ENCODE measurements at places on chromosomes 2 and 18.

DNA sequence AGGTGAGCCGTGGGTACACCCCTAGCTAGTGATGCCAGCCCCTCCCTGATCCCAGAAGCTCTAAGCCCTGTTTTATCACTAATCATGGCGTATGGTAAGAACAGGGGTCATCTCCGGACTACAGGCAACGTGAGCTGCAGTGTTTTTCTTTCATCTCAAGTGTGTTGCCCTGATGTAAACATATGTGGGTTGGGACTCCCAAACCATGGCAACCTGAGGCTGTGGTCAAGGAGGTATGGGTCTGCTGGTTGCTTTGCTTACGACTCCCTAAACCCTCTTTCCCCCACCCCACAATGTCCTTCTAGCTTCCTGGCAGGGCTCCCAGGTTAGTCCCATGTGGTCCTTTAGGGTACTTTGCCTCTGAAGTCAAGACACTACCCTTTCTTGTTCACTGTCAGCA is 53.6 kb upstream of the AFF3 start:
- no peak for DNase-seq

GRCh38 chr2:31003749-31004148 is 134.5 kb downstream of the GALNT14 start:
- no peak for DNase-seq

DNA sequence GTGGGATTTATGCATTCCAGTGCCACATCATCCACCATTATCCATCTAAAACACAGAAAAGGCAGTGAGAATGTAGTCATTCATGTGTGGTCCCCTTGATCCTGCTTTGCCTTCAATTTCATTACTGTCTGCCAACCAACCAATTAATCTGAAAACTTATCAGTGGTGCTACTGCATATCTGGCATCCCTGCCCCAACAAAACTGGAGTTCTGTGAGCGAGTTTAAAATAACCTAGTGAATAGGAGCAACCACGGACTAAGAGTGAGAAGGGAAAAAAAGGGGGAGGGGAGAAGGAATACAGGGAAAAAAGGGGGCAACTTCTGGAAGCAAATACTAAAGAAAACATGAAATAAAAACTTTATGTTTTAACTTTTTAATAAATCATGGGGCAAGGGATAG is 42.2 kb downstream of the SLC8A1 start:
- no peak for DNase-seq

- DNase-seq: no peak
Observed at GRCh38 chr2:105584435-105585010, 160.2 kb upstream of the NCK2 start.

DNA sequence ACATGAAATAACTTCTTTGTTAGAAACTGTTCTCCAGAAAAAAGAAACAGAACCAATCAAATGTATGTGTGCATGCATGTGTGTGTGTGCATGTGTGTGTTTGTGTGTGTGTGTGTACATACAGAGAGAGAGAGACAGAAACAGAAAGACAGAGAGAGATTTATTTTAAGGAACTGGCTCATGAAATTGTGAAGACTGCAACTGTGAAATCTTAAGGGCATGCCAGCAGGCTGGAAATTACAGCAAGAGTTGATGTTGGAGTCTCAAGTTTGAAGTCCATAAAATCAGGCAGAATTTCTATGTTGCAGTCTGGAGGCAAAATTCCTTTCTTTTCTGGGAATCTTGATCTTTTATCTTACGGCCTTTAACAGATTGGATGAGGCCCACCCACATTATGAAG is 168.9 kb upstream of the CDH20 start:
- no peak for DNase-seq

- no peak for DNase-seq
Observed at GRCh38 chr2:17538022-17538843, 2.3 kb upstream of the VSNL1 start.

- no peak for DNase-seq
Observed at GRCh38 chr18:21167641-21168377, 56.2 kb upstream of the ROCK1 start.

- DNase-seq: no peak
Observed at GRCh38 chr18:67463829-67464228, 52.7 kb downstream of the DSEL start.

- no peak for DNase-seq
Observed at GRCh38 chr2:44838116-44838790, 103.2 kb upstream of the SIX3 start.

GRCh38 chr2:217449444-217449843 is 553.4 kb downstream of the TNS1 start:
- DNase-seq: no peak

DNA sequence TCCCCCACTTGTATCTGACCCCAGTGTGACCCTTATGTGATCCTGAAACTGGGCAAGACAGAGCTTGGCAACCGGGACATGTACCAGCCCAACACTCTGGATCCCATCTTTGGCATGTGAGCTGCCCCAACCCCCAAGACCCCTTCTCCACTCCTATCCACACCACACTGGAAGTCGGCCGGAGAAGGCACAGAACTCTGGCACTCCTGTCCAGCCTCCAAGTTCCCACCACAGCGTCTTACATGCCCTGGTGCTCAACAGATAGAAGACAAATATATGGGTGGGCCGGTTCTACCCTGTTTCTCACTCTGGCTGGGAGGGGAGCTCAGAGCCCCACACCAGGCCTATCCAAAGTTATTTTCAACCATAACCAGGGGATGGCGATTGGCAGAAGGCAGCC is 40.8 kb downstream of the LMAN2L start:
- DNase-seq: no peak

DNA sequence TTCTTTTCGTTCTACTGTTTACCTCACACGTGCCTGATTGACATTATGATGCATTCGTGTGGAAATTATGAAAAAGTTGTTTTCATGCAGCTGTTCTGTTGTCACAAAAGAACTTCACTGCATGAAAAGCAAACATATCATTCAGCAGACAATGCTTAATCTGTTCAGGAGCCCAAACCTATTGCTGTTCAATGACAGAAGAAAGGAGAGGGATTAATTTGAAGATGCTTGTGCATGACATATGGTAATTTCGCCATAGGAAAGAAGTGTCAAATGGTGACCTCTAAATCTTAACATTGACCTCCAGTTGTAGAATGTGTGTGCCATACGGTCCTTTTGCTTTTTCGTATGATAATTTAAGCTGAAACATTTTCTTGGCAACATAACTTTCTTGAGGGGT is 124.5 kb downstream of the WDR7 start:
- DNase-seq: no peak

DNA sequence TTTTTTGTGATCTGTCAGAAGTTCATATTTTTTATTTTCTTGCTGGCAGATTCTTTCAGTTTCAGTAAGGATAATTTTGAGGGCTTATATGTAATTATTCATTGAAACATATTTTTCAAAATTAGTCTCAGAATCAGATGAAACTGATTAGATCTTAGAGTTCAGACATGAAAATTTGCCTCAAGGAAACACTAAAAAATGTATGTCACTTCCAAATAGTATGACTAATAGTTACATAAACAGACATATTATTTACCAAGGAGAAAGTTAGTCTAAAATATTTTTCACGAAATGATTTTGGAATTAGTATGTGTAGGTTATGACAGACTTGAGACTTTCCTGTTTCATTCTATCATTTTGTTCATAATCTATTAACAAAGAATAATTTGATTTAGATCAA is 628.6 kb downstream of the CCDC85A start:
- DNase-seq: no peak

DNA sequence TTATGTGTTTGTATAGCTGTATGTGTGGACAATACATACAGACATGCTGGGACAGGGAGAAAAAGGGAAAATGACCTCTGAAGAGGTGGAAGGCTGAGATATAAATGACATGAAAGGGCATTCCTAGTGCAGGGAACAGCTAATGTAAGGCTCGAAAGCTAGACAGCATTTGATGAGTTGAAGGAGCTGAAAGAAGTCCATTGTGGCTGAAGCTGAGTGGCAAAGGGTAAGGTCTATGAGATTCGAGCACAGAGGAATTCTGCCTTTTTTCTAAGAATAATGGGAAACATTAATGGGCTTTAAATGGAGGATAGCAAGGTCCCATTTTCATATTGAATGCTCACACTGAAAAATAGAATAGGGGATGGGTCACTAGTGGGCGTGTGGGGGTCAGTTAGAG is 23.6 kb downstream of the ADD2 start:
- DNase-seq: no peak

DNA sequence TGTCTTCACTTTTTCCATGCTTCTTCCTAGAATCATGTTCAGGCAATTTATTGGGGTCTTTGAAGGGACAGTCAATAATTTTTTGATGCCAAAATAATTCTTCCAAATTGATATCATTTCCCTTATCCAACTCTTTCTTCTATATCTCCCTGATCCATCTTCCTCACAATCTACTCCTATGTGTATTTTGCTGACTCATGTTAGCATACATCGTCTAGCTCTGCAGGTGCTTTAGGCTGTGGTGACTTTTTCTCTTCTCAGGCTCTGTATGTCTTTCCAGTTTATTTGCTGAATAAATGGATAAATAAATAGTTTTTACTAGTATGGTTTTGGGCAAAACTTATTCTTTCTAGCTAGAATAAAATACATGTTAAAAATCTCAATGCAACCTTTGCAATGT is 1650.9 kb upstream of the TMEFF2 start:
- DNase-seq: no peak

DNA sequence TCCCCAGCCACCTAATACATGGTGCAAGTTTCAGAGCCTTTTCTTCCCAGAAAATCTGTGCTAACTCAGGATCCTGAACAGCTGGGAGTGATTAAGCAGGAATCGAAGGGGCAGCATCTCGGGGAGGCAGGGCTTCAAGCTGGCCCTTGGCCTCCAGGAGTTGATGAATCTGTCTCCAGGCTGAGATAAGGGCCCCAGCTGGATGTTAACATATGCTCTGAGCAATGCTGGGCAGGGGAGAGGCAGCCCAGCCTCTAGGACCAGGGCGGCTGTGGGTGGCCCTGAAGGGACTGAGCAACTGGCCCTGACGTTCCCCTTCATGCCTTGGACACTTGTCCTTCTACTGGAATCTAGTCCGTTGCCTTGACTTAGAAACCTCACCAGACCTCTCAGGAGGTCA is 84.1 kb upstream of the EPC2 start:
- no peak for DNase-seq

DNA sequence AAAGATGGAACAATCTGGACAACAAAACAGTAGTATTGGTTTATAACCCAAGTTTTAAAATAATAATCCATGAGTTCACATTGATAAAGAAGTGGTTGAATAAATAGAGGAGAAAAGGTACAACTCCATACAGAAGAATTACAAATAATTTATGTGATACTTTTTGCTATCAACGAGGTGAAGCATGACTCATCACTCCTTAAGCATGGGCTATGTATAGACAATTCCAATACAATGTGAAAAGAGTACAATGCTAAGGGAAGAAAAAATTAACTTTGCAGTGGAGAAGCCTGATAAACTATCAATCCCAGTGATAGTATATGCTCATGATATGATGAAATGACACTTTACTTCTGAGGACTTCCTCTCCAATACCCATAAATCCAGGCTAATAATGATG is 312.9 kb downstream of the GULP1 start:
- DNase-seq: no peak

DNA sequence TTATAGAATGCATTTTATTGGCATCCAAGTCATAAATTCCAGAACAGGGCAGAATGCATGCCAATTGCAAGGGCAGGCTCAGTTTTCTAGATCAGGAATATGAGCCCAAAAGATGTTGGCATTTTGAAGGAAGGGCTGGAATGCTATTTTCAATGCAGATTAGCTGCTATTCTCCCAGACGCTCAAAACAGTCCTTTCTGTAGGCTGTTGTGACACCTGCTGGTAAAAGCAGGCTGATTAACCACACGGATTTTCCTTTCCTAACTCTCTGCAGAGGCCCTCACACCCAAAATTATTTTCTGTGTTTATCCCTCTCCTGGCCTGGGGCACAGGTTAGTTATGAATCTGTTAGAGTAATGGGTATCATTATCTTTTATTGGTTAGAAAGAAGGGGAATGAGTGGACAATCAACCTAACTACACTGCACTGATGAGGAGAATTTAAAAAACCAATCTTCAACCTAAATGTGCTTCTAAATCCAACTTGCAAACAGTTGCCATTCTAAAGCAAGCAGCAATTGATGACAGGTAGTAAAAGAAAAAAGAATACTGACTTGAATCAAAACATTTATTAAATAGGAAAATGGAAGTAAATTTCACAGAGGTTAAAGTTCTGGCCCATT is 94.0 kb downstream of the PLA2R1 start:
- peak; percentile 62 for DNase-seq

DNA sequence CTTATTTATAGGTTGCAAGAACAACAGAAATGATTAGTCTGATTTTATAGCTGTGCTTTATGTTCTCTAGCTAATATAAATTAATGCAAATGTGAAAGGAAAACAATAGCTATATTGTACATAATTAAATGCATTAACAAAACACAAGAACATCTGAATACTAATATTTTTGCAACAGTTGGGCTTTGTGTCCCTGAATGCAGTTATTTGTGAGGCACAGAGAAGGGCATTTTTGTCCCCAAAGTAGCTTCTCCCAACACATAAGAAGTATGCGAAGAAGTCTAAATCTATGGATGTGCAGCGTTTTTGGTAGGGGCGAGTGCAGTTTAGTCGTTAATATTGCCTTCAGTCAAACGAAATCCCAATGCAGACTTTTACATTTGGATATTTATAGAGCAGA is 110.0 kb downstream of the MBP start:
- no peak for DNase-seq

Data from NCI-H446 (cell line).